PC-9 (cell line): ENCODE measurements at places on chromosomes 12 and 14.

GRCh38 chr12:91177381-91177780, 5.2 kb downstream of the DCN start:
- DNase-seq = no peak

DNA sequence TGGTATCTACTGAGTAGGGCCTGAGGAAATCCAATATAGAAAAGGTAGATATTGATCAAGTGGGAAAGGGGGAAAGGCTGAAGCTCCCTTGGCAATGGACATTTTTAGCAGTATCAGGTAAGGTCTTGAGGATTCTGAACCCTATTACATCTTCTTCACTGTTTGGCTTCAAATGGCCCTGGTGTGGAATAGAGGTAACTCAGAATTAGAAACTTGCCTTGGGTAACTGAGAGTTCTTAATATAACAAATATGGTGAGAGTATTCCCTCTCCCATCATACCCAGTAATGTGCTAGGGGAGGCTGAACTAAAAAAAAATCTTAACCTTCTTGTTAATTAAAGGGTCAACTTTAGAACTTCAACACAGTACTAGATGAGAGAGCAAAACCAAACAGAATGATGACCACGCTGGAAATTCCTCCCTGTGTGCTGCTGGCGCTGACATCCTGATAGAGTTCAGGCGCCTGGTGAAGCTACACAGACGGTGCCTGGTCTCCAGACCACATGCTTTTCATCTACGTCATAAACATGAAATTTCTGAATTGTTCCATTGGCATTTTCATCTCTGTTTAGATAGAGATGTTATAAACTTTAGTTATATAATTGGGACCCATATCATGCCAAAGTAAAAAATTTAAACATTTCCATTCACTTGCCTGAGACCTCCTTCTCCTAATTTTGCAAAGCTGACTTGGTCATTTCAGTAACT, 128.3 kb downstream of the AKAP6 start:
- no peak for DNase-seq

- DNase-seq = no peak
Measured at GRCh38 chr14:64580467-64580866, 30.7 kb downstream of the PPP1R36 start.

GRCh38 chr12:48000878-48001504, 3.3 kb downstream of the COL2A1 start:
- DNase-seq = peak; percentile 74

DNA sequence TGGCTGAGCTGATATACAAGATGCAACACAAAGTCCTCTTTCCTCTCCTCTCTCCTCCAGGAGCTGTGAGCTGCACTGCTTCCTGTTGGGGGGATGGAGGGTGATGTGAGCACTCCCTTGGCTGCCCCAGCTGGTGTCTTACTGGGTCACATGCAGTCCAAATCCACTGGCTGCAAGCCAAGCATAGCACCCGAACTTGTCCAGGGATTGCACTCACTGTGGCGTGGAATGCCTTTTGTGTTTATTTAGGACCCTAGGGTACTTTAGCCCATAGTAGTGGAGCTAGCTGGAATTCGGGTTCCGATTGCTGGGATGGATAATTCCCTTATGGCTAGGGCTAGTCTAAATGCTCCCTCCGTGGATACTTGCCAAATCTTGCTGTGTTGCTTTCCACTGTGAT, 424.9 kb upstream of the SYT1 start:
- DNase-seq = no peak

- DNase-seq = no peak
Measured at GRCh38 chr12:110010853-110011723, 11.9 kb downstream of the ANKRD13A start.

DNA sequence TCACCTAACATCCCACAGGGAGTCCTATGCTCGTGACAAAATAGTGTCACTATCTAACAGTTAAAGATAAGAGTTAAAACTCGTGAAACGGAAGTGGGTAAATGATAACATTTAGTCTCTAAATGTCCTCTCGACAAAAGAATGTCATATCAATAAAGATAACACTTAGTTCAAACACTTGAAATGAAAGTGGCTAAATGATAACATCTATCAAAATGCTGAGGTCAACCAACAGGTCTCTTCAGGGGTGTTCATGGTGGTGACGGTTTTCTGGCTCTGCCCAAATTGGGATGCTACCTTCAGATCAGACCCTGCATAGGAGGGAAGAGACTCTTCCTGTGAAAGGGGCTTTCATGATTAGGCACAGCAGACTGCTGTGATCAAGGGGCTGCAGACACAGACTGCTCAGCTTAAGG, 22.1 kb downstream of the IL26 start:
- no peak for DNase-seq

DNA sequence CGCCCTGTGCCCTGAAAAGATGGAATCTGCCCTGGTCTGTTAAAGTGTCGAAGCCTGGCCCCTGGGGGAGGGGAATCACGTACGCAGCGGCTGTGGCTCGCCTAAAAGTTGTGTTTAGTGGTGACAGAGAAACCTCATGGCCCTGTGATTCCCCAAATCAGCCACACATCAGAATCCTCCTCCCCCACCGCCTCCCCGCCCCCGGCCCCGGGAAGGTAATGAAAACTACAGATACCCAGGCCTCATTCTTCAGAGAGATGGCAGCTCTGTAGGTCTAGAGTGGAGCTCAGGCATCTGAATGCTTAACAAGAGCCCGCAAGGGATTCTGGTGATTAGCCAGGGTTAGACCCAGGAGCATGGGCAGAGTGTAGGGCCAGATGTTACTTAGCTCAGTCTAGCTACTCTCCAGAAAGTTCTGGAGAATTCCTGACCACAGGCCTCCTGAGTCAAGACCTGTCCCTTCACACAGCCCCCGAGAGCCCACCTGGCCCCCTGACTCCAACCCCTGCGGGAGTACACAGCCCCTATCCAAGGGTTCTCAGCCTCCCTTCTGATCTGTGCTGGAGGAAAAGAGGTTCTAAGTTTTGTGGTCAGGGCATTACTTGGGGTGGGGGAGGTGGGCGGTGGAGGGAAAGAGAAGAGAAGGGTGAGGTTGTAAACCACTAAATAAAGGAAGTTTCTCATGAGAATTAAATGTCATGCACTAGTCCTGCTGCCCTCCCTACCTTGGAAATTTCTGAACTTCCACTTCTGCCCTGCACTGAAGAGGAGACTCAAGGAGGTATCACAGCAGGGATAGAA, 114.8 kb downstream of the PLXNC1 start:
- DNase-seq = no peak

- no peak for DNase-seq
Measured at GRCh38 chr14:77882636-77883035, 82.7 kb downstream of the ADCK1 start.

- peak; percentile 62 for DNase-seq
Measured at GRCh38 chr14:34714320-34715126, at the start of gene CFL2. CFL2 (minus strand) TSS chr14:34714593; CDS start chr14:34714540, 53 bp downstream.

GRCh38 chr14:78902010-78902623, 731.9 kb downstream of the NRXN3 start:
- DNase-seq = peak; percentile 55

GRCh38 chr12:64895526-64895925, 71.1 kb downstream of the TBC1D30 start:
- DNase-seq = no peak

DNA sequence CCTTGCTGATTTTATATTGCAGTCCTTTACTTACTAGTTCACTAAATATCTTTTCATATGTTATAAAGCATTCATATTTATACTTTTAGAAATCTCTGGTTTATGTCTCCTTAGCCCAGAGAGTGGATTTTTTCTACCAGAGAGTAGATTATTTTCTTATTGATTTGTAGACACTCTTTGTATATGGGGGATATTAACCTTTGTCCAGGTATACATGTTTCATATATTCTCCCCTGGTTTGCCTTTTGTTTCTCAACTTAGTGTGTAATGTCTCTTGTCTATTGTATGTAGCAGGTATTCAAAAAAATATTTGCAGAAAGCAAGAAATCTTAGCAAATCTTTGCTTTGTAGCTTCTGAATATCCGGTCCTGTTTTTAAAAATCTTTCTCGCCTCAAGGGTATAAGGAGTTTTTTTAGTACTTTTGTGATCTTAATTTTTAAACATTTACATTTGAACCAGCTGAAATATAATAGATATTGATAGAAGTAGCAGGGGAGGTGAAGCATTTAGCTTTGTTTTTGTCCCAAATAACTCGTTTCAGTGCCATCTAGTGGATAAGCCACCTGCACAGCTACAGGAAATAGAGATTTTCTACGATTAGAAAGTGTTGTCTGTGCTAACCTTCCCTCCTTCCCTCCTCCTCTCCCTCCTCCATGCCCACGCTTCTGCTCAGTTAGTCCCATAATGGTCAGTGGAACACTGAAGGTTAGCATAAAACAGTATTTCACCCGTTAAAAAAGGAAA, 97.0 kb downstream of the PHETA1 start:
- DNase-seq = no peak

- DNase-seq = peak; percentile 52
Measured at GRCh38 chr12:55996201-55996714, 818 bp upstream of the SUOX start.

GRCh38 chr14:101174980-101175606, 271.6 kb upstream of the RTL1 start:
- DNase-seq = no peak

DNA sequence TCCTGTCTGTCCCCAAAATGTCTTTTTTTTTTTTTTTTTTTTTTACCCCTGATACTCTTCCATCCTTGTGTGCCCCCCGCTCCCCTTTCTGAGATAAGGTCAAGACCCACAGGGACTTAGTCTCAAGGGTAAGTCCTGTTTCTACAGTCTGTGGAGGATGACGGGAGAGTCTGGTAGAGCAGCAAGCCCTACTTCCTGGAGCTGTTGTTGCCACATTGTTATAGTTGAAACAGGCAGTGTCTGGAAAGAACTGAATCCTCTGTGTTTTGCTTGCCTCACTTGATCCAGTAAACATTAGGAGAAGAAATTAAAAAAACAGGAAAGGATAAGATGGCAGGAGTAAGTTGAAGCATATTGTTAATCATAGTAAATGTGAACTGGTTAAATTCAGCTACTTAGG, 45.5 kb downstream of the ZNF664 start:
- DNase-seq = no peak

GRCh38 chr12:93968536-93969285, 179.7 kb upstream of the PLXNC1 start:
- DNase-seq = no peak

GRCh38 chr14:98960617-98961013, 311.4 kb downstream of the BCL11B start:
- no peak for DNase-seq

GRCh38 chr14:31876741-31877140, 200.4 kb upstream of the ARHGAP5 start:
- DNase-seq = no peak

DNA sequence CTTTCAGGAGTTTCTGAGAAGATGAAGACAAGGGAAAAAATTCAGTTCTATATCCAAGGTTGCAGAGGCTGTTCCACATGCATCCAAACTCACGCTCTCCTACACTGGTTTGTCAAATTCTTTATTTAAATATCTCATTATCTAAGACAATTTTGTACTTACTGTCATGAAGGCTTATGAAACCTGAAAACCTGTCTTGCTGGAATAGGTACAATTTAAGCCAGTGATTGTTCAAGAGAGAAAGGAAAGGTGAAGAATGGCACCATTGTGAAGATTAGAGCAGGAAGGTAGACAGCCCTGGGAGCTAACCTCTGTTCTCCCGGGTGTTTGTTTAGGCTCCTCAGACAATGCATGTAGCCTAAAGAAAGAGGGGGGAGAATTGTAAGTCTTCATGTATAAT, 315.1 kb upstream of the PRKD1 start:
- DNase-seq = no peak

- DNase-seq = no peak
Measured at GRCh38 chr14:63650256-63650952, 8.7 kb upstream of the WDR89 start.

DNA sequence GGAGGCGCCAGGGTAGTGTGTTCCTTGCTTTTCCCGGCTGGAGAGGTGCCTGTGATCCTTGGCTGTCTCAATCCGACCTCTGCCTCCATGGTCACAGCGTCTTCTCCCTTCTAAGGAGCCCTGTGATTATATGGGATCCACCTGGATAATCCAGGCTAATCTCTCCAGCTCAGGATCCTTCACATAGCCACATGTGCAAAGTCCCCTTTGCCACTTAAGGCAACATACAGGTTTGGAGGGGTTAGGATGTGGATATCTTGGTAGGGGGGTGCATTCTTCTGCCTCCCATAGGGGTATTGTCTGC, 1.2 kb upstream of the HVCN1 start:
- DNase-seq = no peak

DNA sequence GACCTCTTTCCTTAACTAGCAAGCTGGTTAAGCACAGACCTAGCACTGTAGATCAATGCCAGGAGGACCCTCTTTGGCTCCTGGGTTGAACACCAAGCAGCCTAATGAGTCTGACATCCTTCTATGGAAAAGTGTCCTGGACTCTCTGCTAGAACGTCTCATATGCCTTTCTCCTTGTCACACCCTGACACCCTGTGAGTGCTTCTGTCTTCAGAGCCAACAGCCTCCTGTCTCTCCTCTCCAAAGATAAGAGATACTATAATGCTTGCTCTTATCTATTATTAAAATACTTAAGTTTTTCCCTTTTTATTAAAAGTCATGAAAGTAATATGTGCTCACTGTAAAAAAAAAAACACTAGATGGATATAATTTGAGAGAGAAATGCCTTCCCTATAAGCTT, 222.7 kb downstream of the FOXN3 start:
- DNase-seq = no peak

DNA sequence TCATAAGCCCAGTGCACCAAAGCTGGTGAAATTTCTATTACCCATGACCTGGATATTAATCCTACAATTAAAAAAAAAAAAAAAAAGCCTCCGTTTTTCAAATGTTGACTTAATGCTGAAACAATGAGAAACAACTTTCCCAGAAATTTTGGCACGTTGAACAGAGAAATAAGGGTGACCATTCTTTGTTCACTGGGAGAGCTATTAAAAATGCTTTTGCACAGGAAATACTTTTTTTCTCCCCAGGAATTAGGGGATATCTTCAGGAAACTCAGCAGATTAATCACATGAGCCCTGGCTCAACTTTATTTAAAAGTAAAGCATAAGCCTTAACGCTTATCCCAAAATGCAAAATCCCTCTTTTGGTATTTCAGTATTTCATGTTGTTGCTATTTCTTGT, 54.8 kb upstream of the FLRT2 start:
- no peak for DNase-seq

GRCh38 chr14:91409928-91410718, 7.5 kb downstream of the CCDC88C start:
- no peak for DNase-seq

- DNase-seq = no peak
Measured at GRCh38 chr12:61654698-61655097, 605.5 kb upstream of the USP15 start.

GRCh38 chr12:92085040-92085735, 60.5 kb downstream of the BTG1 start:
- no peak for DNase-seq
